Fibroblast of lung (primary cell): ENCODE measurements at places on chromosomes 13 and 19. TPM values are rescaled to one million over a fixed set of nuclear protein-coding genes. Genes with fewer than 3 reads are reported as not detected.

Gene CCDC70
- not detected in 2 replicates for total RNA-seq

Gene PLK5
- total RNA-seq = not detected in 2 replicates

Gene HCST
- 1.0 and 2.0 TPM in 2 replicates for total RNA-seq

Gene TJP3
- not detected in 2 replicates for total RNA-seq

Gene ZNF708
- 3.1 and 4.6 TPM in 2 replicates for total RNA-seq

Gene KLK2
- total RNA-seq = not detected in 2 replicates

Gene ZNF573
- total RNA-seq = 6.2 and 8.6 TPM in 2 replicates

Gene KLF2
- total RNA-seq = 3.3 and 19.2 TPM in 2 replicates

Gene THAP8
- 3.6 and 5.1 TPM in 2 replicates for total RNA-seq

Gene ZNF556
- total RNA-seq = under 0.01 and 0.17 TPM in 2 replicates

Gene THSD1
- total RNA-seq = 9.1 and 9.8 TPM in 2 replicates

Gene HRC
- under 0.01 TPM in 1 of 2 replicates, not detected in the other for total RNA-seq

Gene USPL1
- total RNA-seq = 12.4 and 14.1 TPM in 2 replicates

Gene DACT3
- 4.1 and 5.6 TPM in 2 replicates for total RNA-seq

Gene LACC1
- total RNA-seq = 8.9 and 11.3 TPM in 2 replicates

Gene CYP2F1
- not detected in 2 replicates for total RNA-seq

Gene NLRP9
- not detected in 2 replicates for total RNA-seq

Gene F10
- 20.3 and 41.5 TPM in 2 replicates for total RNA-seq

Gene CTXN1
- total RNA-seq = 0.66 and 0.77 TPM in 2 replicates

Gene NPAS1
- total RNA-seq = 0.26 and 0.33 TPM in 2 replicates

Gene CIRBP
- total RNA-seq = 104 and 110 TPM in 2 replicates

Gene KLF1
- total RNA-seq = under 0.01 TPM in 1 of 2 replicates, not detected in the other
